ENCODE measurements at places on chromosomes 3 and 15.

DNA sequence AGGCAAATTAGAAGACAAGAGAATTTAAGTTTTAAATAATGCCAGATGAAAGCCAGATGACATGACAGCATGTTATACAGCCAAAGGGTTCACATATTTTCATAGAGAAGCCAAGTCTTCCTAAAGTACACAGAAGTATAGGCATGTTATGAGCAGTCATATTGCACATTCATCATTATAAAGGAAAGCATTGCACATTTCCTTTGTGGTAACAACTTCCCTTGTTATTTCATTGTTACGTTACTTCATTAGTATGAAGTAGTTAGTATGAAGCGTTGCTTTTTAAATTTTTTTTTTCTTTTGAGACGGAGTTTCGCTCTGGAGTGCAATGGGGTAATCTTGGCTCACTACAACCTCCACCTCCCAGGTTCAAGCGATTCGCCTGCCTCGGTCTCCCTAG, 4.6 kb upstream of the ABCC5 start:
- peak; percentile 62 for DNase-seq

GRCh38 chr3:130468311-130468710, 48.7 kb upstream of the COL6A6 start:
- no peak for DNase-seq

- DNase-seq, result no peak
These were observed 132.1 kb downstream of the DOCK3 start for GRCh38 chr3:50806806-50807205.

GRCh38 chr15:74127954-74128784, 2.2 kb upstream of the ISLR2 start:
- no peak for DNase-seq

DNA sequence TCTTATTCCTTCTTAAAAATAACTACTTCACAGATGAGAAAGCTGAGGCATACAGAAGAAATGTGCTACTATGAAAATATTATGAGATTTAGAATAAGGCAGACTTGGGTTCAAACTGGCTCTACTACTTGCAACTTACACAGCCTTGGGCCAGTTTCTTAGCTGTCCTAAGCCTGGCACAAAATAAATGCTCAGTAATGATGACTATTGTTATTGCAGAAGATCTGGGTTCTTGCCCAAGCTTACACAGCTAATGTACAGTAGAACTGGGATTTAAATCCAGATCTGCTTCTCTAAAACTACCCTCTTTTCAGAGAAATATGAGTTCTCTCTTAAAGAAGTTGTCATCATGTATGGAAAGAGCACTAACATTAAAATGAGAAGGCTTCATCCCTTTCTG, 228.2 kb upstream of the TPRG1 start:
- no peak for DNase-seq

- no peak for DNase-seq
These were observed 177.1 kb upstream of the GALNT15 start for GRCh38 chr3:15997274-15997943.

DNA sequence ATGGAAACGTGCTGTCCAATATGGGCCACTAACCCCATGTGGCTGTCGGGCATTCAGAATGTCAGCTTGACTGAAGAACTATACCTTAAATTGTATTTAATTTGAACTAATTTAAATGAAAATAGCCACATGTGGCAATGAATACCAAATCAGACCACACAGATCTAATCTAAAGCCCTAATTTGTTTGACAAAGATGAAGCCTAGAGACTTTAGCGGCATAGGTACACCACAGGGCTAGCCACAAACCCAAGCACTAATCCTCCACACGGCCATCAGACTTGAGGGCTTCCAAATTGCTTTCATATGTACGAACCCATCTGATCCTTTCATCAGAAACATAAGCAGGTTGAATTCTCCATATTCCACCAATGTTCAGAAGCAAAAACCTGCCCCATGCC, 81.4 kb downstream of the SHQ1 start:
- DNase-seq, result no peak

GRCh38 chr3:72401005-72401545, 447.2 kb downstream of the SHQ1 start:
- DNase-seq, result peak; percentile 16

GRCh38 chr3:149435996-149436885, 38.3 kb upstream of the TM4SF4 start:
- DNase-seq, result no peak

GRCh38 chr15:91578511-91578910, 275.0 kb upstream of the SLCO3A1 start:
- no peak for DNase-seq

DNA sequence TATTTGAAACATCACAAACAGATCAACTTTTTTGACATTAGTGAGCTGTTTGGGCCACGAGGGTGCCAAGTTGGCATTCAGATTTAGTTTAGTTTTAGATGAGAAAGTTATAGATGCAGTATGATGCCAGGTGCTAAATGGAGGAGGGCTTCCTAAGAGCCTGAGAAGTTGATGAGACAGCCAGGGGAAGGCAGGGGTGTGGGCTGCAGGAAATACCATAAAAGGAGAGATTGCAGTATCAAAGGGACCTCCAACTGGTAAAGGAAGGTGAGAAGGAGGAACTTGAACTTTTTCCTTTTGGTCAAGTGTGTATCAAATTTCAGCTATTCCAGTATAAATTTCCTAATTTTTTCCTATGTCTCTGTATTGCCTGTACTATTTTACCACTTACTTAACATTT, 2.0 kb upstream of the TNIK start:
- DNase-seq, result peak; percentile 72

Data from NB4 (cell line).